ENCODE measurements at places on chromosomes 2 and 18.
A peak's percentile ranks its signal among the peaks of the same experiment; 100 is the strongest.

DNA sequence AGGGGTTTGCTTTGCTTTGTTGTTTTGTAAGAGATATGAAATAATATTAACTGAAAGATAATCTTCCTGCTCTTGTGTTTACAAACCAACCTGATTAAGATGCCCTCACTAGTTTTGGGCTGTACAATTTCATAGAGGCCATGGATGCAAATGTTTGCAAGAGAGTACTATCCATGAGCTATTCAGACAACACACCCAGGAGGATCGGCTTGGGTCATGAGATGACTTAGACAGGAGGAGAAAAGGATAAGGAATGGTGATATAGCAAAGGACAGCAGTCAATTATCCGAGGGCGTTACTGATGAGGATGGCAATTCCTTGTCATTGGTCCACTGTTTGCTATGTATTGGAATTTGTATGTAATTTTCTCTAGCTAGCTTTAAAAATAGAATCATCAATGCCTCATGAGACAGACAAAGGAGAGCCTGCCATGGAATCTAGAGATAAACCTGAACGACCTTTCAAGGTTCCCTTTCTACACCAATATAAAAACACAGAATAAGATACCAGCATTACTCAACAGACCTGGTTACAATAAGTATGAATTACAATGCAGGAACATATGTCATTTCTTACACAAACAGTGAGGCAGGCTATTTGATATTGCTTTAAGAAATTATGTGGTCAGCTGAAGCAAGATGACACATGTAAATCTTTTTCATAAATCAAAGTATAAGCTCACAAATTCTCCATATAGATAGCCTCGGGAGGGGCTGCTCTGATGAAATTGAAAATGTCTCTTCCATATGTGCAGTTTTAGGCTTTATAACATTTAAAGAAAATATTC is 54.4 kb upstream of the SOS1 start:
- no peak for DNase-seq

DNA sequence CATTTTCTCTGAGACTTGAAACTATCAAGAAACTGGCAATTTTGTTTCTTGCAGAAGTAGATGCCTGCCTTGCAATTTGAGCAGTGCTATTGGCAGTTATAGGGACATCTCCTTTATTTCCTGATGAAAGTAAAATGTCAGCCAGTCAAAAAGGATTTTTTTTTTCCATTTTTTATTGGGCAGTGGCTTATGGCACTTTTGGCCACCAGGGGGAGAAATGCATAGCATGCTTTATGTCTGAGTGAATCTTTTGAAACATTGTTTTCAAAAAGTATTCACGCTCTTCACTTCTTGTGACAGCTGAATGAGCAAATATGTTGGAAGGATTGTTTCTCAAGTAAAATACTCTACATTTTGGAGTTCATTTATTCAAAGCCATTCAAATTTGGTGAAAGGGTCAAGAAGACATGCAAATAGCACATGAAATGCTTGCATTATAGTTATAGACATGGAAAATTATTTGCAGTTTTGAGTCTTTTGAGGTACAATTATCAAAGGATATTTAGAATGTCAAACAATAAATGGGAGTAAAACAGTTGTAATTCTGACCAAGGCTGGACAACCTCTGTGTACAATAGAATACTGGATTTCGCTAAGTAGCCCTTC is 491.0 kb downstream of the CDH2 start:
- peak; percentile 17 for DNase-seq

DNA sequence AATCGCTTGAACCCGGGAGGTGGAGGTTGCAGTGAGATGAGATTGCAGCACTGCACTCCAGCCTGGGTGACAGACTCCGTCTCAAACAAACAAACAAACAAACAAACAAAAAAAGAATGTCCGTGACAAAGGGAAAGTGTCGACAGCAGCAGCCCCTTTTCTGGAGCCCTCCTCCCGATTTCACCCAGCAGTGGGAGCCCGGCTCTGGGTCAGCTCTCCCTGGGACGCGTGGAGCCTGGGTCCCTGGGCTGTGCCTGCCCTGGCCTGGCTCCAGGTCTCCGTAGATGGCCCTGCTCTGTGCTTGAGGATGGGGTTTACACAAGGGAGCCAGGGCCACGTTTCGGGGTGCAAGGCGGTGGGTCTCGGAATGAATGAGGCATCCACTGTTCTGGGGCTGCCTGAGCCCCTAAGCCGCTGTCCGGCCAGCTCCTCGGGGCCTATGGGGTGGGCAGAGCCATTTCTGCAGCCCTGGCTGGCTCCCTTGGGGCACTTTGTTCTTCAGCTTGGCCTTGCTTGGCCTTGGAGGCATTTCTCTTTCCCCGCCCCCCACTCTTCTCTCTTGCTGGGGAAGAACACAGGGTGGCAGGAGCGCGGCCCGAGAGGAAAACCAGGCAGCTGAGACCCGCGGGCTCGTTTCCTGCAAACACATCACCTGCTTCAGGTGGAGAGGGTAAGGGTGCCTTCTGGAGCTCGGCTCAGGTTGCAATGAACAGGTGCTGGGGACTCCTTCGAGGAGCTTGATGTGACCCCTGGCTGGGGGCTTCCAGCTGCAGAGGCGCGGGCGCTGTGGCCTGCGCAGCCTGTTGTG is 29.1 kb downstream of the RTP5 start:
- DNase-seq = peak; percentile 53

- no peak for DNase-seq
Measured at GRCh38 chr2:230657462-230657861, 55.2 kb upstream of the CAB39 start.

DNA sequence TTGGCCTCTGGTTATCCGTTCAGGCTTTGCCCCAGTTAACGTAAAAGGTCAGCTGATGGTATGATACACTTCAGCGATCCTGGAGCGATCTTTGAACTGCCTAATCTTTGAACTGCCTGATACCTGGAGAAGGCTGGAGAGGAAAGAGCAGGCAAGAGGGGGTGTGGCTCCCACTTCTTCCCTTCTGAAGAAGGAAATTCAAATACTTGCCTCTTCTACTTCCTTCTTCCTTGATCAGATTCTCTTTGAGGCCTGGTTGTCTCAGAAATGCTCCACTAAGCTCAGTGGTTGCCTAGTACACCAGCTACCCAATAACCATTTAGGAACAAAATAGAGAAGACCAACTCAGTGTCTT is 619 bp downstream of the GALM start:
- no peak for DNase-seq

DNA sequence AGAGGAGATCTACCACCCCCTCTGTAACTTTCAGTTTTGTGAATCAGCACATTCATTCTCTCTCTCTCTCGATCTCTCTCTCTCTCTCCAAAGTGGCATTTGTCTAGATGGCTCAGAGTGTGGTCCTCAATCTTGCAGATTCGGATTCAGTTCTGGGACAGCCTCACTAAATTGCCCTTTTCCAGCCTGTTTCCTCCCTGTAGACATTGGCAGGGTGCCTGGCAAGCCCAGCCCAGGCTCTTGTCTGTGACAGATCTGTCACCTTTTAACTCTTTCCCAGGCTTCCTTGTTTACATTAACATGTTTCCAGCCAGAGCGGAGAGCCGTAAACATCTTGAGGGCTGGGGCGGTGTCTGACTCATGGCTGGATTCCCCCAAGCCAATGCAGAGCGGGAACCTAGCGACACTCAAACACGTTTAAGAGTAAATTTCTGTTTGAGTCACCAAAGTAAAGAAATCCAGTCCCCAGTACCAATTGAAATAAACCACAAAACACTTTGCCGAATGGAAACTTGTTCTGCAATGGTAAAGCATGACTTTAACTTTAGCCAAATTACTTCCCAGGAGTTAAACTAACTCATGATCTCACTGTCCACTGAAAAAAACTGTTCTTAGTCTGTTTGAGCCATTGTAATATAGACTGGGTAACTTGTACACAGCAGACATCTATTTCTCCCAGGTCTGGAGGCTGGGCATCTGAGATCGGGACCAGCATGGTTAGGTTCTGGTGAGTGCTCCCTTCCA is 6.6 kb upstream of the CYP27C1 start:
- no peak for DNase-seq

DNA sequence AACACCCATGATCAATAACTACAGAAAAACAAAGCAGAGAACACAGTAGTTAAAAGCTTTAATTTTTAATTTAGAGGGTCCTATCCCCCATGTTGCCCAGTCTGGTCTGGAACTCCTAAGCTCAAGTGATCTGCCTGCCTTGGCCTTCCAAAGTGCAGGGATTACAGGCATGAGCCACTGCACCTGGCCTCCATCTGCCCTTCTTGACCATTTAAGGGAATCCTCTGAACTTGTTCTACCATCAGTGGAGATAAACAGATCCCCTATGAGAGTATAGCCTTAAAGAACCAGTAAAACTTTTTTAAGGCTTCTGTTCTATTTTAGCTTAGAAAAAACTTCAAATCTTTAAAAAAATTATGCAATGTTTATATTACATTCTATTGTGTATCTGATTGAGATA is 13.5 kb upstream of the ATP5MC3 start:
- no peak for DNase-seq

DNA sequence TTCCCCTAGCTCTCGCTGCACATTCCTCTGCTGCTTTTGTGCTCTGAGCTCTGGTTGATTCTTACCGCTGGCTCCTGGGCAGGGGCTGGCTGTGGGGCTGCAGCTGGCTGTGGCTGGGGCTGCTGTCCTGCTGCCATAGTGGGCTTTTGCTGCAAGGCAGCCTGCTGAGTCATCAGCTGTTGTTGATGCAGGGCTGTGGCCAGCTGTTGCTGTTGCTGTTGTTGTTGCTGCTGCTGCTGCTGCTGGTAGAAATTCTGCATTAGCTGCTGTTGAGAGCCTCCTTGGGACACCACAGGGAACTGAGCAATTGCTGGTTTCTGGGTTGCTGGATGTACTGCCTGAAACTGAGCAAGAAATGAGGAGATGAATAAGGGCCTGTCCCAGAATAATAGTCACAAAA is 77.2 kb upstream of the NFU1 start:
- DNase-seq = no peak

- no peak for DNase-seq
Measured at GRCh38 chr2:274503-274902, 9.8 kb downstream of the ACP1 start.

DNA sequence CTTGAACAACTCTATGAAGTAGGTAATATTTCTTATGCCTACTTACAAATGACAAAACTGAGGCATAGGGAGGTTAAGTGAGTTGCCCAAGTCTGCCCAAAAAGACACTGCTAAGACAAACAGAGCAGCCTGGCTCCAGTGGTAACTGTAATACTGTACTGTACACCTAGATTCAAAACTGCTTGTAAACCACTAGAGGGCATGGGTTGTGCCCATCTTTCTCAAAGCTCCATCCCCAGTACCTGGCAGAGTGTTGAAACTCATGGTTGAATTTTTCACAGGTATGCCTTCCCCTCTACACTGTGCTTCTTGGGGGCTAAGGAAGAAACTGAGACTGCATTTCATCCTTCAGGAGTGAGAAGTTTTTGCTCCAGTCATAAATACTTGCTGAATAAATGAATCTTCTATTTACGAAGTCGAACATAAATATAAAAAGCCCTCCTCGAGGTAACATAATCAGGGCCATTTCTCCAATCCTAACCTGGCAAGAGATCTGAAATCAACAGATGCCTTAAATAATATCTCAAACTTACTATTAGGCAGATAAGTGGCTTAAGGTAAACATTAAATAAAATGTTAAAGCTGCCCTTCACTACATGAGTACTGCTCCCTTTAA is 2.0 kb downstream of the PPP4R1 start:
- DNase-seq = peak; percentile 42

GRCh38 chr2:124983595-124983994 is 958.5 kb downstream of the CNTNAP5 start:
- DNase-seq = no peak

- no peak for DNase-seq
Measured at GRCh38 chr2:28976584-28976983, 4.5 kb upstream of the TOGARAM2 start.

DNA sequence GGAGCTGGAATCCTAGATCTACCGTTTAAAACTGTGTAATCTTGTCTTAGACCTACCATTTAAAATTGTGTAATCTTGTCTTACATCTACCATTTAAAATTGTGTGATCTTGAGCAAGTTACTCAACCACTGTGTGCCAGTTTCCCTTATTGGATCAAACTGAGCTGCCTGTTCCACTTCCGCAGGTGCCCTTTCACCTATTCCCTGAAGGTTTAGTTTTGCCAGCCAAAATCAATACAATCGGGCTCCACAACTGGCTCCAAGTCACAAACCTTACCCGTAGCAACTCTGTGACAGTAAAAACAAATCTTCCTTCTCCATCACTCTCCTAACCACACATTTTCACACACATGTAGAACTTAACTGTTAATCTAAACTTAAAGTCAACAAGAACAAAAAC is 20.1 kb downstream of the DOCK10 start:
- no peak for DNase-seq

DNA sequence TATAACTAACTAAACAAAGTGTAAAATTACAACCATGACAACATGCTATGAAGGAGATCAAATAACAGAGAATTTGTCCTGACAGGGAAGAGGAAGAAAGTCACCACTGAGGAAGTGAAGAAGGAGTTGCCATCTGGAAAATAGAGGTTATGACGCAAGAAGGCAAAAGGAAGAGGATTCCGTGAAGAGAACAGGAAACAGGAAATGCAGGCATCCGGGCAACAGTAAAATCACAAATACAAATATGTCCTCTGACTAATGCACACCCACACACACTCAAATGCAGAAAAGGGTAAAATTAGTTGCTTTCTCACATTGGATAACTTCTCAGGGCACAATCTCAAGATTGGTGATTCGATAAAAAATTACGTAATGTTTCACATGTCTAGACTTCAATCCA is 278.4 kb downstream of the TMX3 start:
- no peak for DNase-seq

DNA sequence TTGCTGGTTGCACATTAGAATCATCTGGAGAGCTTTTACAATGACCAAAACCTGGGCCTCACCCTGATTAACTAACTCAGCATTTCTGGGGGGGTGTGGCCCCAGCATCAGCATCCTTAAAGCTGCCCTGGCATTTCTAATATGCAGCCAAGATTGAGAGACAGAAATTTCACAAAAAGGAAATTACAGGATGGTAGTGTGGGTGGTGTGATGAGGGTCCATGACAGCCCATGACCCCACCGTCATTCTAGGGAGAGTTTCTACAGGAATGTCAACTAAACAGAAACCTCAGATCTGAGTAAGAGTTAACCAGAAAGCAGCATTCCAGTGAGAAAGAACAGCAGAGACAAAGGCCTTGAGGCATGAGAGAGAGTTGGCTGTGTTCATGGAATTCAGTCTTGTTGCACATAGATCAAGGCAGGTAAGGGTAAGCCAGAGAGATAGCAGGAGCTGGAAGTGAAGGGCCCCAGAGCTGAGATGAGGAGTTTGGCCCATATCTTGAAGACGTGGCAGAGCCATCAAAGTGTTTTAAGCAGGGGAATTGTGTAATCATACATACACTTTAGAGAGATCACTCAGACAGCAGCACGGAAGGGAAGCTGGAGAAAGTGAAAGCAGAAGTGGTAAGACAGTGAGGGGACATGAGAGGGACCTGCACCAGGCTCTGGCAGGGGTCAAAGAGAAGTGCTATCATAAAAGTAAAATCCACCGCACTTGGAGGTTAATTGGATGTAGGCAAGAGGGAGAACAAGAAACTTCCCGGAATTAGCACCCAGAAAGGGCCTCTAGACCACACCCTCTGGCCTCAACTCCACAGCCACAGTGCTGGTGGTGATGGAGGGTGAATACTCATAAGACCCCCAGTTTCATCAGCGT is 7.8 kb upstream of the TRABD2A start:
- DNase-seq = no peak
